ENCODE measurements at places on chromosomes 16 and 17. TPM values are rescaled to one million over a fixed set of nuclear protein-coding genes. Genes with fewer than 3 reads are reported as not detected.

The DBF4B gene
- 6.7 TPM for total RNA-seq

DNA sequence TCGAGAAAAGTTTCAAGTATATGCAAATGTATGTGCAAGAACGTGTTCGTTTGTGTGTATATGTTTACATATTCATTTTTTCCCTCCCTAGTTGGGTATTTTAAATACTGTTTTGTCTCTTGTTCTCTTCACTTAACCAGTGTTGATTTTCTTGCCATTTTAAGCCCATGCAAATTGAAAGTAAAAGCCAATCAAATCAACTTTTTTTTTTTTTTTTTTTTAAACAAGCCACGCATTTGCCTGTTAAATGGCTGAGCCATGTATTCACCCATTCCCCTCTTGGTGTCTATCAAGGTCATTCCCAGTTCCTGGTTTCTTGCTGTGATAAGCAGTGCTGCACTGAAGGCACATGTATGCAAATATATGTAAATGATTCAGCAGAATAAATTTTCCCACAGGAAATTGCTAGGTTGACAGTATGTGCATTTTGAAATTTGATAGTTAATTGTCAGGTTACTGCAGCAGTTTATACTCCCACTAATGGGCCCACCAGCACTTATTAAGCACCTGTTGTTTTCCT lies 12.2 kb downstream of the ABCC1 start:
- DNase-seq = no peak

- no peak for DNase-seq
Measured at GRCh38 chr16:316741-317464, 33.9 kb downstream of the PDIA2 start.

The MVP gene
- total RNA-seq = 157 TPM

- DNase-seq = no peak
Measured at GRCh38 chr16:67260426-67261063, 11.8 kb downstream of the SLC9A5 start.

GRCh38 chr16:934178-934577 lies 36.6 kb downstream of the LMF1 start:
- no peak for DNase-seq

DNA sequence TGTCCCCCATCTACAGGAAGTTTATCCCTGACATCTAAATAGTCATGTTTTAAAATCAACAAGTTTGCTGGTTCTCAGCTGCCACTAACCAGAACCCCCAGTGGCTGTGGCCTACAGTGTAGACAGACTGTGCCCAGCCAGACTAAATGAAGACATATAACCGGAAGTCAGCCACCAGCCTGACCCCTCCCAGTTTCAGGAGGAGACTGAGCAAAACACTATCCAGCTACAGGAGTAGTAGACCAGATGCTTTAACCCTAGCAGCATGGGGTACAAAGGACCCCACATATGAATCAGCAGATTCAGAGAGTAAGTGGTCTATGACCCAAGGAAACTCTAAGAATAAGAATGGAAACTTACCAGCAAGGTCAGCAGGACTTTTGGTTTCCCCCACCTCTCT lies 83.4 kb downstream of the HIC1 start:
- DNase-seq = no peak

The PRSS33 gene
- not detected for total RNA-seq

The CRISPLD2 gene
- total RNA-seq = 3.3 TPM

All from osteocyte (in vitro differentiated cells).